ENCODE measurements at places on chromosomes 5 and 9.
A peak's percentile ranks its signal among the peaks of the same experiment; 100 is the strongest.

GRCh38 chr5:9553561-9553960, 7.7 kb upstream of the SEMA5A start:
- no peak for DNase-seq
- no peak overlapping the region for H3K4me3 ChIP-seq
- no peaks in the 10 kb centered on the region for H3K4me1 ChIP-seq
- no peaks in the 10 kb centered on the region for H3K36me3 ChIP-seq

DNA sequence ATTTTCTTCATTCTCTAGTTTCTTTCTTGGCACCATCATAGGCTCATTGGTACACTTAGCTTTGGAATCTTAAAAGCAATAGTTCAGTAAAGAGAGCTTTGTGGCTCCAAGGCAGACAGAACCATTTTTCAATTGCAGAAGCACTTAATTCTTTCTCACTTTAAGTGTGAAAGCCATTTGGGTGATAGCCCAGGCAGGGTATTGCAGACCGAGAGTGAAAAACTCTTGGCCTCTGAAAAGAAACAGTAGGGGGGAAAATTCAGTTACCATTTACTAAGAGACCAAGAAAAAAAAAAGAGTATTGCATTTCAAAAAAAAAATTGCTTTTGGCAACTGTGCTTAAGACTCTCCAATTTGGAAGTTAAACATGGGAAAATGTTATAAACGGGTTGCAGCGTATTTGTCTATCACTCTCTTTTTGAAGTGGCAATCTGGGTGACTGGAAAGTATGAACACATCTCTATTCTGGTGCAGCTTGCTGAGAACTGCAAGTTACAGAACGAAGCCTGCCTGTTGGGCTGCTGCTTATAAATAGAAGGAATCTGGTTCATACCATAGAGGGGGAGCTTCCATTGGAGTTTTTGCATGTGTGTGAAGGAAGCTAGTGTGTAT, 170.5 kb downstream of the TLE4 start:
- peaks cover 5% of the 10 kb centered on the region for H3K27me3 ChIP-seq
- no peak overlapping the region for H3K27ac ChIP-seq
- H3K4me3 ChIP-seq = no peak overlapping the region
- no peak for DNase-seq
- H3K36me3 ChIP-seq = no peaks in the 10 kb centered on the region
- no peaks in the 10 kb centered on the region for H3K4me1 ChIP-seq

DNA sequence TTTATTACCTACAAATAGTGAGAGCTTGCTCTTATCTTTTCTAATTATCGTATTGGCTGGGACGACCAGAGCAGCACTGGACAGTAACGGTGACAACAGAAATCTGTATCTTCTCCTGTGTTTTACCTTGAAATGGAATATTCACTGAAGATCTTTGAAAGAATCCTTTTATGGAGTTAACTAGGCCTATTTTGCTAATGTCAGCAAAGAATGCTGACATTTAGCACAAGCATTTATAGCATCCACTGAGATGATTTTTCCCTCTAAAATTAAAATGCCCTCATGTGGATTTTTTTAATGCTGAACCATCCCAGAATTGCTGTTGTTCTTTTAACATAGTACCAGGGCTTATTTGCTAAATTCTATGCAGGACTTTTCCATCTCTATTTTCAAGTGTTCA, 59.4 kb downstream of the ROR2 start:
- peaks cover 25% of the 10 kb centered on the region for H3K27me3 ChIP-seq
- no peak overlapping the region for H3K27ac ChIP-seq
- H3K4me3 ChIP-seq = no peak overlapping the region
- H3K36me3 ChIP-seq = no peaks in the 10 kb centered on the region
- no peaks in the 10 kb centered on the region for H3K4me1 ChIP-seq

GRCh38 chr9:109817846-109818472, 38.0 kb downstream of the PALM2AKAP2 start:
- H3K4me1 ChIP-seq = no peaks in the 10 kb centered on the region
- no peak overlapping the region for H3K4me3 ChIP-seq
- H3K27ac ChIP-seq = no peak overlapping the region

DNA sequence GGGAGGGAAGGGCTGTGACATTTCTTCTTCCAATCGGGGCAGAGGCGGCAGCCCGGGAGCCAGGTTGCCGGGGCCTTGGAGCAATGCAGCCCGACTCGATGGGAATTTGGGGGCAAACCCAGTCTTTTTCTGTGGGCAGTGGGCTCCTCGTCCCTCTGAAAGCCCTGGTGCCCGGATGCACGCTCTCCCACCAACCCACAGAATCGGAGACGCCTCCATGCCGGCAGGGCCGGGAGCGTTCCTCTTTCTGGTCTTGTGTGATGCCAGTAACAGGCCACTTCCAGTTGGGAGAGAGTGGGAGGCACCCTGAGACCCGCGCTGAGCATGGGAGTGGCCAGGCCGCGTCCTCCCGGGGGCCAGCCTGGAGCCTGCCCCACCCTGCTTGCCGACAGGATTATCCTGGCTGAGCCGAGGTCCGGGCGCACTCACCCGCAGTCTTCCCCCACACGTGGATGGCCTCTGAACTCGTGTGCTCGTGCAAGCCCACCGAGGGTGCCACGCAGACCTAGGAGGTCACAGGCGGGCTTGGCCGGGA, 17.8 kb downstream of the OLFM1 start:
- no peak for DNase-seq
- peaks cover 10% of the 10 kb centered on the region for H3K27me3 ChIP-seq
- H3K27ac ChIP-seq = no peak overlapping the region
- H3K4me3 ChIP-seq = no peak overlapping the region
- H3K4me1 ChIP-seq = no peaks in the 10 kb centered on the region

- peaks cover 29% of the 10 kb centered on the region for H3K36me3 ChIP-seq
- H3K27me3 ChIP-seq = peaks cover 5% of the 10 kb centered on the region
- H3K4me3 ChIP-seq = peak within 1 kb of the TSS; percentile 60
- peaks cover 23% of the 10 kb centered on the region for H3K4me1 ChIP-seq
- no peak for DNase-seq
These were observed at the start of gene CBY3 for GRCh38 chr5:179680780-179681401. Gene CBY3 (minus strand): TSS chr5:179681034. CDS start chr5:179680918, 116 bp downstream.

DNA sequence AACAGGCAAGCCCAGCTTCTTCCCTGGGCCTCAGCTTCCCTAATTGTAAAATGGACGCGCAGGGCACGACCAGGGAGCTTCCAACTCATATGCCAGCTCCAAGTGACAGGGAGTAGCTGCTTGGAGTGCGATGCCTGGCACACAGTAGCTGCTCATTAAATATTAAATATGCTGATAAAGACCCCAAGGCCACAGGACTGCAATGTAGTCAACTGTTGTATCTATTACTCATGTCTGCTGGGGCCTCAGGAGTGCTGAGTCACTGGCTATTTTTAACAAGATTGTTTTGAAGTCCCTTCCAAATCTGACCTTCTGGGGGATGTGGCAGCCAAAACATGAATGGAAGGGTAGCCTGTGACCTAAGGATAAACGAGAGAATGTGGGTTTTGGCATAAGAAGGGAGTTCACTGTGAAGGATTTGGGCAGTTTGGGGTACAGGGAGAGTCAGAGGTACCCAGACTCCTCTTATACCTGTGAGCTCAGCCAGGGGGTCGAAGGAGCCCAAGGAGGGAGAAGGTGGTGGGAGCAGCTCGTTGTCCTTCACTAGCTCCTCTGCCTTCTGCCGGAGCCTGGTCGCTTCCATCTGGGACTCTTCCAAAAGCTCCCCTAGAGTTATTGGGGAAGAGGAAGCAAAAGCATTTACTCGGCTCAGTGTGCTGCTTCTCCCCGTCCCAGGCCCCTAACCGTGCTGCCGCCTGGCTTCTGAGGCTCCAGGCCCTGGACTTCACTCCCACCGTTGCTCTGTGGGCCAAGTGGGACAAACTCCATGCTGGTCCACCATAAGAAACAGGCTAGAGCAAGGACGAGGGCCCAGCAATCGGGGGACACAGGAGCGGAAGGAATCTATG, 17.5 kb downstream of the TNIP1 start:
- H3K36me3 ChIP-seq = peaks cover 46% of the 10 kb centered on the region
- peaks cover 41% of the 10 kb centered on the region for H3K4me1 ChIP-seq
- H3K4me3 ChIP-seq = no peak overlapping the region
- H3K27me3 ChIP-seq = no peaks in the 10 kb centered on the region
- peak overlapping the region; percentile 29 for H3K27ac ChIP-seq
- no peak for DNase-seq

GRCh38 chr5:148090146-148090772, 26.5 kb downstream of the SPINK5 start:
- no peak for DNase-seq
- no peaks in the 10 kb centered on the region for H3K4me1 ChIP-seq
- H3K27ac ChIP-seq = no peak overlapping the region

- no peaks in the 10 kb centered on the region for H3K36me3 ChIP-seq
- no peaks in the 10 kb centered on the region for H3K27me3 ChIP-seq
- no peak overlapping the region for H3K27ac ChIP-seq
These were observed 95.7 kb upstream of the EGFLAM start for GRCh38 chr5:38162625-38163024.

DNA sequence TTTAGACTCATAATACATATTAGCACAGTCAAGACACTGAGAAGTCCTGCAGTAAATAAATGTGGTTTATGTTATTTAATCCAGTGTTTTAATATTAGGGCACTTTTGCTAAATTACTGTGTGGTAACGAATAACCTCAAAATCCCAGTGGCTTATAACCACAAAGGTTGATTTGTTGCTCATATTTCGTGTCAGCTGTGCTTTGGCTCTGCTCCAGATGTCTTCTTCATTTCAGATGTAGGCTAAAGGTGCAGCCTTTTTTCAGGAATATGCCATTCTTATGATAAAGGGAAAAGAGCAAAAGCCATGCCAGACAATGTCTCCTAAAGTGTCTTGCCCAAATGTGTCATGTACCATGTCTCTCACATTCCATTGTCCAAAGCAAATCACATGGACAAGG, 144.8 kb downstream of the BRINP1 start:
- DNase-seq = no peak
- H3K4me1 ChIP-seq = no peaks in the 10 kb centered on the region
- H3K27me3 ChIP-seq = no peaks in the 10 kb centered on the region
- H3K4me3 ChIP-seq = no peak overlapping the region
- H3K27ac ChIP-seq = no peak overlapping the region
- H3K36me3 ChIP-seq = no peaks in the 10 kb centered on the region

DNA sequence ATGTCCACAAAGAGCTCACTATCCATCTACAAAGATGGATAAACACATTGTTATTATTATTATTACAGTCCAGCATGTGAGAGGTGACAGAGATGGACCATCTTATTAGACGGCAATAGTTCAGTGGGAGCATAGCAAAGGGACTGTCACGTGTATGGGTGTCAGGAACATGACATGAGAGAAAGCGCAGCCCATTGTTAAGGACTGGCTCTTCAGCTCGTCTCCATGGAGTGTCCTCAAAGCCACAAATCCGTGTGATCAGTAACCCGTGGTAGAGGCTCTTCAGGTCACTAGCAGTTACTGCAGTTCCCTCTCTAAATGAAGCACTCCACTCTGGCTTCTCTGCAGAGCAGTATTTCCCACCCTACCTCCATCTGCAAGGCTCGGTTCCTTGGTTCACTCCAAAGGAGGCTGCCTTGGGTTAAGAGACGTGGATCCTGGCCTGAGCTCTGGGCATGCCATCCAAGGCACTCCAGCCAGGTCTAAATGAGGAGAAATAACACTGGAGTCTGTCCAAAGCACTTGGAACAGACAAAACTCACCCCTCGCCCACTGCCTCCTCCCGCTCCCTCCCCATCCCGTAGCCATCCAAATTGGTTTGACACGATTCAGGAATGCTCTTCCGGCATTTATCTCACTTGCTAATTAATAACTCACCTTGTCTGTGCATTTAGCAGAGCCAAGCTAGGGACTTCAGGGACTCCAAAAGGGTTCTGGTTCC, 122.3 kb upstream of the WWC1 start:
- no peak overlapping the region for H3K4me3 ChIP-seq
- no peak for DNase-seq
- H3K27me3 ChIP-seq = peaks cover 13% of the 10 kb centered on the region
- H3K4me1 ChIP-seq = peaks cover 2% of the 10 kb centered on the region
- H3K36me3 ChIP-seq = no peaks in the 10 kb centered on the region

- H3K36me3 ChIP-seq = no peaks in the 10 kb centered on the region
- H3K27ac ChIP-seq = no peak within 1 kb of the TSS
- peaks cover 3% of the 10 kb centered on the region for H3K4me1 ChIP-seq
- peaks cover 40% of the 10 kb centered on the region for H3K27me3 ChIP-seq
- H3K4me3 ChIP-seq = no peak within 1 kb of the TSS
- no peak for DNase-seq
These were observed at the start of gene ADCY2 for GRCh38 chr5:7395947-7396712. Gene ADCY2 (plus strand): TSS chr5:7396138. CDS start chr5:7396297, 159 bp downstream.

DNA sequence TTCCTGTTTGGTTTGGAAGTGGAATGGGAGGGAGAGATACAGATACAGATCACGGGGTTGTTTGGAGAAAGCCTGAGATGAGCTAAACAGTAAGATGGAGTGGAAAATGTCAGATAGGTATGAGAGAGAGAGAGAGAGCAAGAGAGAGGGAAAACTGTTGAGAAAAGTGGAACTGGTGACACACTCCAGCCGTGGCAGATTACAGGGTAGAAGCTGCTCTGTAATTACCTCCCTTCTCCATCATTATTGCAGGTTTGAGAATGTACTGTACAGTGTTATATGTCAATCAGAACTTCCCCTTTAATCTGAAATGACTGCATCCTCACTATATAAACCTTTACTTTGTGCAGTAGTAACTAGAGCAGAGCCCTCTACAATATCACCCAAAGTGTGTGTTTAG, 74.5 kb upstream of the WWC1 start:
- no peak for DNase-seq
- H3K27ac ChIP-seq = no peak overlapping the region
- no peaks in the 10 kb centered on the region for H3K36me3 ChIP-seq
- H3K4me1 ChIP-seq = peaks cover 5% of the 10 kb centered on the region
- H3K27me3 ChIP-seq = peaks cover 4% of the 10 kb centered on the region
- no peak overlapping the region for H3K4me3 ChIP-seq

GRCh38 chr5:134506054-134507039, 19.1 kb upstream of the JADE2 start:
- H3K4me1 ChIP-seq = peaks cover 41% of the 10 kb centered on the region
- DNase-seq = no peak
- H3K27me3 ChIP-seq = no peaks in the 10 kb centered on the region
- no peaks in the 10 kb centered on the region for H3K36me3 ChIP-seq
- H3K4me3 ChIP-seq = no peak overlapping the region
- H3K27ac ChIP-seq = no peak overlapping the region

DNA sequence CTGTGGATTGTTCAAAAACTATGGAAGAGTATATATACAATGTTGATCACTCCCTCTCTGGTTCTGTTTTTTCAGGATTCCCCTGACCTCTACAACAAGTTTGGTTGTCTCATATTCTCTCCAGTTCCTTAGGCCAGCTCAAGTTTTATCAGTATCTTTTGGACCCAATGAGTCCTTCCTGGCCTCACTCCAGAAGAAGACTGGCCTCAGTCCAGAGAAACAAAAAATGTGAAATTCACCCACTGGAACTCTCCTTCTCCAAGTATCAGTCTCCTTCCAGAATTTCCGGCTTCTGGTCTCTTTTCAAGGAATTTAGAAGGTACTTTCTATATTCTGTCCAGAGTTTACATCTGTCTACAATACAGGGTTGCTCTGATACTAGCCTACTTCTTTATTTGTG, 537.8 kb upstream of the FTMT start:
- no peaks in the 10 kb centered on the region for H3K4me1 ChIP-seq
- H3K27ac ChIP-seq = no peak overlapping the region
- H3K36me3 ChIP-seq = no peaks in the 10 kb centered on the region
- no peak overlapping the region for H3K4me3 ChIP-seq

GRCh38 chr5:148864113-148864841, 37.9 kb downstream of the ADRB2 start:
- DNase-seq = no peak
- no peaks in the 10 kb centered on the region for H3K4me1 ChIP-seq
- no peak overlapping the region for H3K27ac ChIP-seq
- H3K36me3 ChIP-seq = no peaks in the 10 kb centered on the region
- peaks cover 5% of the 10 kb centered on the region for H3K27me3 ChIP-seq

GRCh38 chr9:114621561-114621960, 10.5 kb downstream of the TMEM268 start:
- peaks cover 42% of the 10 kb centered on the region for H3K36me3 ChIP-seq
- peaks cover 15% of the 10 kb centered on the region for H3K4me1 ChIP-seq
- no peak overlapping the region for H3K4me3 ChIP-seq
- no peak for DNase-seq
- H3K27me3 ChIP-seq = no peaks in the 10 kb centered on the region
- H3K27ac ChIP-seq = peak overlapping the region; percentile 5

Measured in T-helper 2 cell treated with Interferon-gamma antibody and Interleukin-4, amounts not matched to agents 5 μg/mL and 100 μg/mL, for 36 hours (primary cell).